Temporal lobe (tissue), 4 donors: ENCODE measurements at places on chromosomes 11 and 22. TPM values are rescaled to one million over a fixed set of nuclear protein-coding genes. Genes with fewer than 3 reads are reported as not detected.

The DEFB131B gene
- not detected for total RNA-seq

The C11orf87 gene
- 38.8 TPM for total RNA-seq

The DUSP8 gene
- total RNA-seq, result 7.6 TPM

The ATM gene
- total RNA-seq, result 102 TPM

The RFPL1 gene
- not detected for total RNA-seq

The FREY1 gene
- total RNA-seq, result 0.25 TPM

The CNGA4 gene
- 0.25 TPM for total RNA-seq

The SULT4A1 gene
- total RNA-seq, result 35.2 TPM
